ENCODE measurements at places on chromosomes 13 and 19.

DNA sequence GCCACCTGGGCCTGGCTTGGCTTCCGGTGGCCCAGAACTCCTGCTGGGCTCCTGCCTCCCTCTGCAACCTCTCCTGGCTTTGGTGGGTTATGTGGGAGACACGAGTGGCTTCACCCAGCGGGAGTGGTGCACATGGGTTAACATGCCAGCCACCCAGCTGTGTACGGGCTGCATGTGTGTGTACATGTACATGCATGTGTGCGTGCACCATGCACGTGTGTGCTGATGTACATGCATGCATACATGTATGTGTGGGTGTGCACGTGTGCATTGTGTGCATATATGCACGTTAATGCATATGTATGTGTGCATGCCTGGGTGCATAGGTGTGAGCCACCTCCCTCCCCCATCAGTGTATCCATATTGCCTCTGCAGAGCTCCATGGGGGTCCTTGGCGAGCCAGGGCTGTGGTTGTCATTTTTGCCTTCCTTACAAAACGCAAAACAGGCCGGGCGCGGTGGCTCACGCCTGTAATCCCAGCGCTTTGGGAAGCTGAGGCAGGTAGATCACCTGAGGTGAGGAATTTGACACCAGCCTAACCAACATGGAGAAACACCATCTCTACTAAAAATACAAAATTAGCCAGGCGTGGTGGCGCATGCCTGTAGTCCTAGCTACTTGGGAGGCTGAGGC, 12.5 kb downstream of the GNA11 start:
- peaks cover 11% of the 10 kb centered on the region for H3K4me1 ChIP-seq
- peaks cover 3% of the 10 kb centered on the region for H3K27me3 ChIP-seq
- no peak for DNase-seq
- H3K27ac ChIP-seq: no peak overlapping the region
- H3K36me3 ChIP-seq: no peaks in the 10 kb centered on the region

DNA sequence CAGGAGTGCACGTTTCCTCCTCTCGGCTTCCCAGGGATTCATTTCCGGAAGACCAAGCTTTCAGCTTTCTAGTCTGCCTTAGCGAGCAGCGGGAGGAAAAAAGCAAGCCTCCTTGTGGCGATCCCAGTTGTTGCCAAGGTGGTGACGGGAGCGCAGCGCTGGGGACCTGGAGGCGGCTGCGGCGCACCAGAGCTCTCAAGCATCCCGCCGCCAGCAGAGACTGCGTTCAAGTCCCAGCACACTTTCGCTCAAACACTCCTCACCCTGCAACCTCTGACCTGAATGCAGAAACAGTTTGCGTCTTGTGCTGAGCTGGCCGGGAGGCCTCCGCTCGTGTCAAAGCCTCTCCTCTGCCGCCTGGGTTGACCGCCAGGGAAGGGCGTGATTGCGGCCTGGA, 4.9 kb downstream of the GSX1 start:
- no peaks in the 10 kb centered on the region for H3K36me3 ChIP-seq
- H3K27me3 ChIP-seq: peaks cover 87% of the 10 kb centered on the region
- no peak overlapping the region for H3K4me3 ChIP-seq
- no peak overlapping the region for H3K27ac ChIP-seq

DNA sequence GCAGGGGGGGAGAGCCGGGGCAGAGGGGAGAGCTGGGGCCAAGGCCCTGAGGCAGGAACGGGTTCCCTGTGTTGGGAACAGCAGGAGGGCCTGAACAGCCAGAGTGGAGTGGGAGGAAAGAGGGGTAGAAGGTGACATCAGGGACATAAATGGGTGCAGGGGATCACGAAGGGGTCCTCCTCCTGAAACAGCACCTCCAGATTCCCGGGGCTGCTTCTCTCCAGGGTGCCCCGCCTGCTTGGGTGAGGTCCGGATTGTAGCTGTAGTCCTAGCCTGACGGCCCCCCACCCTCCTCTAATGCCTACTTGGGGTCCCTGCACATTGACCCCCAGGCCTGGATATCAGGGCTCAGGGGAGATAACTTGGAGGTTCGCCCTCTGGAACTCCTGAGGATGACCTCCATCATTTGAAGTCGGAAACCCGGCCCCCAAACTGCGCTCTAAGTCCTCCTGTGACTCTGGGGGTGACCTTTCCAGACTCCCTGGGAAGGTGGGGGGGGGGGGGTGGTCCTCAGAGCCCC, 473 bp upstream of the SCN1B start:
- H3K4me3 ChIP-seq: peak overlapping the region; percentile 11
- H3K36me3 ChIP-seq: peaks cover 14% of the 10 kb centered on the region
- peaks cover 5% of the 10 kb centered on the region for H3K4me1 ChIP-seq

DNA sequence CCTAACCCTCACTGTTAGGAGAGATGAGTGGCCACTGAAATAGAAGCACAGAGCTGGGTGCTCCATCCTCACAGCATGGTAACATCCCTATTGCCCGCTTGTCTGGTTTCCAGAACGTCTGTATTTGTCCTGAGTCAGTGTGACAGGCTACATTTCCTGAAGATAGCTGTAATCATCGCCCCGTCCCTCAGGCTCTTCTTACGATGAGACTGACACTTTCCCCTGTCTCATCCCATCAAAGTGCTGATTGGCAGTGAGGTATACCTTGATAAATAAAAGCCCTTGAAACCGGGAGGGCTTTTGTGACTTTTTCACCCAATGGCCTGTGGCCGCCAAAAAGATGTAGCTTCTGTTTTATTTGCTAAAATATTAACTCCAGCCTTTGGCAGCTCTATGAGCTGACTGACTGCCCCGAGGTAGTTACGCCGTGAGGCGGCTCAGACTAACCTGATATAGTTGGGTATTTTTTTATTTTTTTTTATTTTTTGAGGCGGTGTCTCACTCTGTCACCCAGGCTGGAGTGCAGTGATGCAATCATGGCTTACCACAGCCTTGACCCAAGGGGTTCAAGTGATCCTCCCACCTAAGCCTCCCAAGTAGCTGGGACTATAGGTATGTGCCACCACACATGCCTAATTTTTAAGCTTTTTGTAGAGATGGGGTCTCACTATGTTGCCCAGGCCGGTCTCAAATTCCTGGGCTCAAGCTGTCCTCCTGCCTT, 5.7 kb upstream of the LRRC4B start:
- H3K4me1 ChIP-seq: no peaks in the 10 kb centered on the region
- no peak for DNase-seq

- no peak for DNase-seq
- no peaks in the 10 kb centered on the region for H3K36me3 ChIP-seq
- H3K4me1 ChIP-seq: peaks cover 3% of the 10 kb centered on the region
- no peak within 1 kb of the TSS for H3K4me3 ChIP-seq
Measured at GRCh38 chr19:34480971-34481841, at the start of gene WTIP. Gene WTIP (plus strand): TSS chr19:34481758. CDS start chr19:34481975, 217 bp downstream.

DNA sequence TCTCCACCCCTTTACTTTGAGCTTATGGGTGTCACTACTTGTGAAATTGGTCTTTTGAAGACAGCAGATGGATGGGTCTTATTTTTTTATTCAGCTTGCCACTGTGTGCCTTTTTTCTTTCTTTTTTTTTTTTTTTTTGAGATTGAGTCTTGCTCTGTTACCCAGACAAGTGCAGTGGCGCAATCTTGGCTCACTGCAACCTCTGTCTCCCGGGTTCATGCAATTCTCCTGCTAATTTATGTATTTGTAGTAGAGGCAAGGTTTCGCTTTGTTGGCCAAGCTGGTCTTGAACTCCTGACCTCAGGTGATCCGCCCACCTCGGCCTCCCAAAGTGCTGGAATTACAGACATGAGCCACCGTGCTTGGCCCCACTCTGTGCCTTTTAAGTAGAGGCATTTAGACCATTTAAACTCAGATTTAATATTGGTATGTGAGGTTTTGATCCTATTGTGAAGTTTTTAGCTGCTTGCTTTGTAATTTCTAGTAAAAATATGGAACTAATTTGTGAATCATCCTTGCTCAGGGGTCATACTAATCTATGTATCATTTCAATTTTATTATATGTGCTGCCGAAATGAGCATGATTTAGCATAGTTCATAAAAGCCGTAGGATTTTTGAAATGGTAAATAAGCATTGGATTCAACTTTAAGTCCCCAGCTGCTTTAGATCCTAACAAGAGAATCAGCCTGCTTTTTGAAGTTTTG, 584.5 kb downstream of the SLITRK1 start:
- H3K27ac ChIP-seq: no peak overlapping the region
- no peak overlapping the region for H3K4me3 ChIP-seq
- H3K27me3 ChIP-seq: no peaks in the 10 kb centered on the region
- no peaks in the 10 kb centered on the region for H3K4me1 ChIP-seq
- H3K36me3 ChIP-seq: no peaks in the 10 kb centered on the region
- no peak for DNase-seq

- peaks cover 38% of the 10 kb centered on the region for H3K27me3 ChIP-seq
- no peak for DNase-seq
- no peak overlapping the region for H3K4me3 ChIP-seq
- no peaks in the 10 kb centered on the region for H3K36me3 ChIP-seq
Measured at GRCh38 chr13:27001705-27002104, 169.9 kb downstream of the USP12 start.

DNA sequence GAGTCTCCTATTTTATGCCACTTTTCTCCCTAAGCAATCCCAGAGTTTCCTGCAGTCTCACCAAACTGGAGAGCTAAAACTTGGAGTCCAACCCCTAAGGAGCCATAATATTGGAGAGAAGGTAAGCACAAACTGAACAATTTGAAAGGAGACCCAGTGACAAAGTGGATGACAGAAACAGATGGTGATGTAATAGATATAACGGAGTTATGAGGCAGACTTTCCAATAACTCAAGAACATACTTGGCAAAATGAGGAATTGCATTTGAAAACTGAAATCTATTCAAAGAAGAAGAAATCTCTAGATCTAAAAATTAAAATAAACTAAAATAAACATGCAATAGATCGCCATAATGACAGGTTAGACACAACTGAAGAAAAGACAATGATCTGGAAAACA, 200.9 kb upstream of the MIR17HG start:
- H3K4me3 ChIP-seq: no peak overlapping the region
- H3K4me1 ChIP-seq: no peaks in the 10 kb centered on the region
- H3K27ac ChIP-seq: no peak overlapping the region
- no peak for DNase-seq
- no peaks in the 10 kb centered on the region for H3K36me3 ChIP-seq

DNA sequence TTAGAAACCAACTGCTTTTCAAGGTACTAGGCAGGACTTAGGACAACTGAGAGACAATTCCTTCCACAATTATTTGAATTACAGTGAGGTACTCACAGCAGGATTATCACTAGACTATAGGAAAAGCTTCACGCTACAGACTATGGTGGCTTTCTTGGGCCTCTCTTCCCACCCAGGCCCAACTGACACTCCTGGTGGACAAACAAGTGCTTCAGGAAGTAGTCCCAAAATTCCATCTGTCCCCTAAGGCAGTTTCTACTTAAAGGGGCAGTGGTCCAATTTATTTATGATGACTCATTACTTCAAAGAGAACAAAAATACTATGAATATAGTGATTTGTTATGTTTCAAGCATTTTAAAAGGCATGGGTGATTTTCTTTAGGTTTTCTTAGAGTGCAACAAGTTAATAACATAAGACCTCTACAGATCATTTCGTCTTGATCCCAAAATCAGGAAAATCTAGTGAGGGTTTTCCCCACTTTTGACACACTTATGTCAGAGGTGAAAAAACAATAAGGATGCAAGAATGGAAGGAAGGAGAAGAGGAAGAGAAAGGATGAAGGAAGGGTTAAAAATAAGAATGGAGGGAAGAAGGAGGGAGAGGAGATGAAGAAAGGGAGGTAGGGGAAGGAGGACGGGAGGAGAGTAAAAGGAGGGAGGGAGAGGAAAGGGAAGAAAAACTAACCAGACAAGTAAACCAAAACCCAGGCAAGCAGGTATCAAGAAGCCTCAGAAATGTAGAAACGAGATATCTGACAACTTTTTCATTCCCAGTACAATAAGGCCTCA, 100.7 kb downstream of the SERP2 start:
- no peak overlapping the region for H3K27ac ChIP-seq
- H3K4me1 ChIP-seq: no peaks in the 10 kb centered on the region

DNA sequence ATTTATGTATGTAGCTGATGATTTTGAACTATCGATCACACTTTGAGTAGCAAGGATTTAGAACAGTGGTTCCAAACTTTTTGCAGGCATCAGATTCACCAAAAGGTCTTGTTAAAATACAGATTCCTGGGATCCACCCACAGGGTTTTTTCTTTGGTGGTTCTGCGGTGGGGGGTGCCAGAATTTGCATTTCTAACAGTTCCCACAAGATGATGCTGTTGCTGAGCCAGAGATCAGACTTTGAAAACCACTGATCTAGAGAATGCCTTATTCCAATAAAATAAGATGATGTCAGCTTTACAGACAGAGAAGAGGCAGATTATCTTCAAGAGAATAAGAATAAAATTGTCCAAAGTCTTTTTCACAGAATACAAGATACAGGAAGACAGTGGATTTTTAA, 80.9 kb upstream of the SHISA2 start:
- H3K36me3 ChIP-seq: no peaks in the 10 kb centered on the region
- DNase-seq: no peak
- H3K27me3 ChIP-seq: peaks cover 13% of the 10 kb centered on the region
- no peak overlapping the region for H3K4me3 ChIP-seq
- H3K4me1 ChIP-seq: no peaks in the 10 kb centered on the region
- no peak overlapping the region for H3K27ac ChIP-seq

DNA sequence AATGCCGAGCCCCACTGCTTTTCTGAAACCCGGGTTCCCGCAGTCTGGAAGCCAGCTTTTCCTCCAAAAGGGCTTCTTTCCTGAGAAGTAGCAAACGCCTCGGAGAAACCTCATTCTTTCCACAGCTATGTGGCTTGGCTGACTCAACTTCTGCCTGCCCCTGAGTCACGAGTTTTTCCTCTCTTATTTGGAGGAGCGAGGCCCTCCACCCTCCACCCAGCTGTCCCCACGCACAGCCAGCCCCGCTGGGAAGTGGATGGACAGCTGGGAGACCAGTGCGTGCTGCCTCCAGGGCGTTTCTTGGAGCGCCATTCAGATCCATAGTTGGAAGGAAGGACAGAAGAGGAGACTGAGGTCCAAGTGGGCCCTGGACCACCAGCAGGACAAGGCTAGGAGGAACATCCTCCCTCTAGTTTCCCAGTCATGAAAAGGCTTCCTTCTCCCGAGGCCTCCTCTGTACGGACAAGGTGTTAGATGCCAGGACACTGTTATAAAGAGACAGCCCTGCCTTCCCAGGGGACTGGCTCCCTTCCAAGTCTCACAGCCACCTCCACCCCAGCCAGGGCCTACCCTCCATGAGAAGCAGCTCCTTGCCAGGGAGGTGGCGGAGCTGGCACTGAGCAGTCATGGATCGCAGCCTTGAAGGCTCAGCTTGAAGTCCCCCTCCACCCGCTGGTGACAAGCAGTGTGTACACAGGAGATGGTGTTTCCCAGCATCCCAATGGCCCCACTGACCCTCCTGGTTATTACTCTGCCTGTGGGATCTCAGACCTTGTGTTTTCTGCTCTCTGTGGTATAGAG, 2.5 kb upstream of the PLEKHF1 start:
- no peak overlapping the region for H3K4me3 ChIP-seq
- no peaks in the 10 kb centered on the region for H3K27me3 ChIP-seq
- DNase-seq: no peak
- peaks cover 38% of the 10 kb centered on the region for H3K4me1 ChIP-seq

DNA sequence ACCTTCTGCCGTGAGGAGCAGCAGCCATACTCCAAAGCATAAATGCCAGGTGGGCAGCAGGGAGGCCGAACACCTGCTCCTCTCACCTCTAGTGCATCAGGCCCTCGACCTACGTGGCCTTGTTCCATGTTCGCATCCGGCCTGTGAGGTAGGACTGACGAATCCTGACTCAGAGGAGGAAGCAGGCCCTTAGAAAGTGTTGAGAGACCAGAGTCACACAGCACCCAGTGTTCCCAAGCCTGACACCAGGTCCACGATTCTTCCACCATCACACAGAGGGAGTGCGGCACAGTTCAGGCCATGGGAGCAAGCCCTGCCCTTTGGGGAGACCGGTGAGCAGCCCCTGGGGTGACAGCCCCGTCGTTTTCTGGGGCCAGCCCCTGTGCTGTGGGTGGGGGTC, 14.7 kb downstream of the ATP12A start:
- no peak overlapping the region for H3K4me3 ChIP-seq
- H3K4me1 ChIP-seq: peaks cover 13% of the 10 kb centered on the region
- H3K27ac ChIP-seq: no peak overlapping the region
- H3K27me3 ChIP-seq: peaks cover 49% of the 10 kb centered on the region
